ENCODE measurements at places on chromosomes 16 and 17.

DNA sequence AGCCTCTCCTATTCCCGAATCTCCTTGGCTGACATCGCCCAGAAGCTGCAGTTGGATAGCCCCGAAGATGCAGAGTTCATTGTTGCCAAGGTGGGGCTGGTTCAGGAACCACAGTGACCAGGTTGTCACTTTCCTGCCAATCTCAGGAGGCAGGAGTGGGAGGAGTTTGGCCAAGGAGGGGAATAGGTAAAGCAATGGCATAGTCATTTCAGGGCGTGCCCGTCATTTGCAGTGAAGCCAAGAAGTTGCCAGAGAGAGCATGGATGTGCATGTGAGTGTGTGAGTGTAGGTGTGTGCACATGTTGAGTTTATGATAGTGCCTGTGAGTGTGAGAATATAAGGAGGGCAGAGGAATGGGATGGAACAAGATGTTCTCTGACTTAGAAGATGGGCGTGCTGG lies 14.8 kb downstream of the PSMD3 start:
- no peak for DNase-seq

DNA sequence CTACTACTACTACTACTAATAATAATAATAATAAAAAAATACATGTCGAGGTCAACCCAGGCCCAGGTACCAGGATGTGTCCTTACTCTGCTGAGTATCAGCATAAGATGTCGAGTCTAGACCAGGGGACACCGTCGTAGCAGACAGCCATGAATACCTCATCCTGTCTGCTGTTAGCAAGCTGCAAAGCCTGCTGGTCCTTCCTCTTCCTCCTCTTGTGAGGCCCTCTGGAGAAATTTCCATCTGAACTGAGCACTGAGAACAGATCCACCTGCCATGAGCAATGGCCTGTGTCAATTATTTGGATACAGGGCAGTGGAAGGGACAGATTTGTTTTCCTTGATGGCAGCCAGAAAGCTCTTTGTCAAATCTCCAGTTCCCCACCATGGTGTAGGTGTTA lies 168.5 kb downstream of the XYLT1 start:
- no peak for DNase-seq

GRCh38 chr17:59872351-59872750 lies 20.4 kb downstream of the TUBD1 start:
- DNase-seq, result no peak

GRCh38 chr17:28857905-28858800 lies 3.3 kb downstream of the ERAL1 start:
- no peak for DNase-seq

GRCh38 chr17:8387914-8388651 lies 5.1 kb upstream of the RPL26 start:
- DNase-seq, result peak; percentile 51

GRCh38 chr16:58451945-58452401 lies 48.0 kb upstream of the NDRG4 start:
- DNase-seq, result no peak

GRCh38 chr17:82121246-82121645 lies 23.2 kb upstream of the FASN start:
- DNase-seq, result no peak

GRCh38 chr17:2453325-2453724 lies 52.5 kb upstream of the MNT start:
- no peak for DNase-seq

DNA sequence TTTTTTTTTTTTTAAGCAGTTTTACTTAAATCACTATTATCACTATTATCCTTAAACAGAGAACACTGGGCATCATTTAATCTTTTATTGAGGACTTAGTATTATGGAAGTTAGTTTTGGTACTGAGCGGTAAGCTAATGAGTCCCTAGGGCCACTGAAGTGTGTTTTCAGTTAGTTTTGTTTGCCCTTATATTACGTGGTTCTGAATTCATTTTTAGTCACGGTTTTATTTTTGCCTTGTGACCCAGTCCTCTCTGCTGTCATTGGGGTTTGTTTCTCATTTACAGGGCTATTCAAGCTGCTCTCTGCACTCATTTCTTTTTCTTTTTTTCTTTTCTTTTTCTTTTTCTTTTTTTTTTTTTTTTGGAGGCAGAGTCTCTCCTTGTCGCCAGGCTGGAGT lies 17.3 kb downstream of the RABEP1 start:
- DNase-seq, result no peak

GRCh38 chr17:63440127-63440769 lies 5.9 kb downstream of the CYB561 start:
- peak; percentile 57 for DNase-seq

DNA sequence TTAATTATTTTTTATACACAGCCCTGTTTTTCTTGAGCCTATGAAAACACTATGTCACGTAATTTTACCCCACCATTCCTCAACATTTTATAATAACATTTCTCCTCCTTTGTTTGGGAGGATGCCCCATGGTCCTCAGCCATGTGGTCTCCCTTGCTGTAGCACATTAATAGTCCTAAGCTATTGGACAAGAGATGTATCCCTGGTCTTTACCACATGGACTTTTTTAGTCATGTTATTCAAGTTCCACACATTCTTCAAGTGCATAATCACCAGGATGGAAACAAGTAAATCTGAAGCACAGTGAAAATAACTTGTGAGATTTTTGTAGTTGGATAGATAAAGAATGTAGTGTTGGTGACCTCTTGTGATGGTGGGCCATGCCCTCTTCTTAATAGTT lies 2.0 kb upstream of the KRTAP2-3 start:
- DNase-seq, result no peak

All from CD4-positive, alpha-beta T cell treated with Interleukin-10 for 1 hour (primary cell).